ENCODE measurements at places on chromosomes 12 and 14. TPM values are rescaled to one million over a fixed set of nuclear protein-coding genes. Genes with fewer than 3 reads are reported as not detected.

GRCh38 chr12:54009171-54010052 is 627 bp downstream of the HOXC8 start:
- H3K4me3 ChIP-seq, result peak overlapping the region; percentile 16
- no peak for DNase-seq
- no peaks in the 10 kb centered on the region for H3K36me3 ChIP-seq
- H3K27ac ChIP-seq, result no peak overlapping the region
- H3K27me3 ChIP-seq, result peaks cover 98% of the 10 kb centered on the region

IFNG-AS1 gene
- not detected for total RNA-seq

DNA sequence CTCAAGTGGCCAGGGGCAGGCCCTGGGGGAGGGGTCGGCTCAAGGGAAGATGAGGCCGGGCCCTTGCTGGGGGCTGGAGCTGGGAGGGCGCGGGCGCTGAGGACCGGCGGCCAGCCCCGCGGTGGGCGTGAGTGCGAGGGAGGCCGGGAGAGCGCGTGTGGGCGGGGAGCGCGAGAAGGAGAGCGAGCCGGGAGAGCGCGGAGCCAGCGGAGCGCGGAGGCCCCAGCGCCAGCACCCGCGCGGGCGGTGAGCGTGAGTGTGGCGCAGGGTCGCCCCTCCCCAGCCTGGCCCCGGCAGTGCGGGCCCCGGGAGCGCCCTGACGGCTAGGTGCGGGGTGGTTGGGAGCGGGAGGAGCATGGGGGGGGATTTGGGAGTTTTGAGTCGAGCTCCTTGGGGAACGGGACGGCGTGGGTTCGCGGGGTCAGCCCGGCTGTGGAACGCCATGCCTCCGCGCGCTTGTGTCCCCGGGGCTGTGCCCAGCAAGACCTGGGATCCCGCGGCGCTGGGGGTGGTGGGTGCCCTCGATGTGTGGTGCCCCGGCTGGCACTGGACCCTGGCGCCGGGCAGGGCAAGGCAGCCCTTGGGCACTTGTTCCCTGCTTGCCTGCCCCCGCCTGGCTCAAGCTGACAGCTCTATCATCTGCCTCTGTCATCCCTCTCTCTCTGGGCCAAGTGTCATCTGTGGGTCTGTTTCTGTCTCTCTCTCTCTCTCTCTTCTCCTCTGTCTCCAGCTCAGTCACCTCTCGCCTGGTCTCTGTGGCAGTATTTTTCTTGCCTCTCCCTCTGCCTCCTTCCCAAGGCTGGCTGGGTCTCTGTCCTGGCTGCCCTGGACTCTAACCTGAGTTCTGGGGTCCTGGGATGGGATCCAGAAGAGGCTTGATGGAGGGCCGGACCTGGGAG is at the start of gene LBHD2:
TSS of gene LBHD2 (plus strand) at position 190 of the 899 bp plus-strand sequence. CDS start 1,803 bp downstream, outside the sequence.
- DNase-seq, result peak; percentile 58
- H3K27ac ChIP-seq, result no peak within 1 kb of the TSS
- peak within 1 kb of the TSS; percentile 20 for H3K4me3 ChIP-seq

DNA sequence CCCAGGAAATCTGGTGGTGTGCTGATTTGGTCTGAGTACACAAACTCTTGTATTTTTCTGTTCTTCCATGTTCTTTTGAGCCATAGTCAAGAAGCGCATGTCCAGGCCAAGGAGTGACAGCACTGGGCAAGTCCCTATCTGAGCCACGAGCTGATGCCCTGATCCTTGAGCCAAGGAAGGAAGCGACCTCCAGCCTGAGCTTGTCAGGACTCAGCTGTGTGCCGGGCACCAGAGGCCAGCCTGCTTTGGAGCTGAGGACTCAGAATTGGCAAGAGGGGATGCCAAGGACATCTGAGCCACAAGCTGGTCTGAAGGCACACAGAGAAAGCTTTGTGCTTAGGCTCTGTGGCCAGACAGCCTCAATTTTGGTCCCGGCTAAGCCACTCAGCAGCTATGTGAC is 52.6 kb downstream of the GALNT16 start:
- H3K36me3 ChIP-seq, result no peaks in the 10 kb centered on the region
- no peaks in the 10 kb centered on the region for H3K27me3 ChIP-seq
- DNase-seq, result no peak
- peaks cover 3% of the 10 kb centered on the region for H3K4me1 ChIP-seq

- no peaks in the 10 kb centered on the region for H3K36me3 ChIP-seq
- no peaks in the 10 kb centered on the region for H3K27me3 ChIP-seq
- no peak overlapping the region for H3K4me3 ChIP-seq
- no peaks in the 10 kb centered on the region for H3K4me1 ChIP-seq
Observed at GRCh38 chr12:18805516-18806248, 67.8 kb downstream of the CAPZA3 start.

DNA sequence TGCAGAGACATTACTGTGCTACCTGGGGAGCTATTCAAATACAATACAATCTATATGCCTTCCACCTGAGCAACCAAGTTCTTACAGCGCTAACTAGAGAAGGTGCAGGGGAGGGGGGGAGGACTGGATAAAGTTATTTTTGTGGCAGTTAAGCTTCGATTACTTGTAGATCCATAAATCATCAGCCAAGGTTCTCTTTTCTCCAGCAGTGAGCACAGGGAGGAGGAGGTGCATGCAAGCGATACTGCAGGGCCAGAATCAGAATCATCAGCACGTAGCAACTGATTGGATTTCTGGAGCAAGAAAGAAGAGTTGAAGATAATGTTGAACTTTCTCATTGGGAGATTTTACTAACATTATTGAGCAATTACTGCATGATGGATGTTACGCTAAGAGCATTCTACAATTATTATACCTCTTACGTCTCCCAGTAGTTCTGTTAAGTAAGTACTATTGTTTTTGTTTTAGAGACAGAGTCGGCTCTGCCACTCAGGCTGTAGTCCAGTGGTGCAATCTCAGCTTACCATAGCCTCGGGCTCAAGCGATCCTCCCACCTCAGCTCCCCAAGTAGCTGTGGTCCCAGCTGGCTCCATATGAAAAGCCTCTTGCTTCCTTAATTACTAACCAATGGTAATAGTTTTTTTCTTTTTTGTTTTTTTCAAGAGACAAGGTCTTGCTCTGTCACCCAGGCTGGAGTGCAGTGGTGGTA is 74.6 kb upstream of the EEA1 start:
- no peaks in the 10 kb centered on the region for H3K27me3 ChIP-seq
- no peak overlapping the region for H3K27ac ChIP-seq

WSCD2 gene
- 0.43 TPM for total RNA-seq

- H3K36me3 ChIP-seq, result no peaks in the 10 kb centered on the region
- H3K4me1 ChIP-seq, result no peaks in the 10 kb centered on the region
- no peaks in the 10 kb centered on the region for H3K27me3 ChIP-seq
- H3K4me3 ChIP-seq, result no peak overlapping the region
- no peak overlapping the region for H3K27ac ChIP-seq
- no peak for DNase-seq
Observed at GRCh38 chr14:36996133-36996856, 176.1 kb downstream of the SLC25A21 start.

LYZ gene
- 511 TPM for total RNA-seq

DNA sequence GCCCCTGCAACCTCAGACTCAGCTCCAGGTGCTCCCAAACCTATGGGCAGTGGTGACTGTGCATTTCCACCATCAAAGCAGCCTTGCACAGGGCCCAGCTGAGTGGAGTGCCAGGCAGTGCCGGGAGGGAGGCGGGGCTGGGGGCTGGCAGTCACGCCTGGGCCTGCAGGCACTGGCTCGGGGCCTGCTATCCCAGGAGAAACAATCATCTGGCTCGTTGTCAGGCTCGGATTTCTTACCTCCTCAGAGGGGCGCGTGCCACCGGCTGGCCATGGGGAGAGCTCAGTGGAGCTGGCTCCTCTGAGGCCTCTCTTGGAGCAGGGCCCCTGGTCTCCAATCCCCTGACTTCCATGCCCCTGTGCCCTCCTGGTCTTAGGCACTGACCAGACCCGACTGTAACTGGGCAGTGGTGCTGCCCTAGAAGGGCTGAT is 20.2 kb upstream of the PPP1R13B start:
- peak overlapping the region; percentile 77 for H3K27ac ChIP-seq
- H3K4me1 ChIP-seq, result peaks cover 48% of the 10 kb centered on the region
- no peaks in the 10 kb centered on the region for H3K36me3 ChIP-seq
- DNase-seq, result peak; percentile 81

DNA sequence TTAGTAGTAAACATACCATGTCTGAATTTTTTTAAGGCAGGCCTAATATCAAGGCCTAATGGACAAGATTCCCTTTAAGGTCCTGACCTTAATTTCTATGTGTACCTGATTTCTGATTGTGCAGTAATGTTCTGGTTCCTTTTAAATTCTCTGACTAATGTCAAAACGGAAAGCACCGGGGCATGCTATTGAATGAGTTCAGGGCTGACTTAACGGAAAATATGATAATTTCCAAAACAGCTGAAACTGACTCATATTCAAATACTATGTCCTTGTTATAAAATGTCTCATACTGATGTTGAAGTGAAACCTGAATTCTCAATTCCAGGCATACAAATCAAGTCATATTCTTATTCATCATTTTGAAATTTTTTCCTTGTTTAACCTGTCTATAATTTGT is 6.7 kb downstream of the TAS2R43 start:
- DNase-seq, result no peak
- H3K27me3 ChIP-seq, result no peaks in the 10 kb centered on the region
- H3K4me1 ChIP-seq, result no peaks in the 10 kb centered on the region
- H3K4me3 ChIP-seq, result no peak overlapping the region
- H3K27ac ChIP-seq, result no peak overlapping the region

PDE3A gene
- 44.6 TPM for total RNA-seq

DNA sequence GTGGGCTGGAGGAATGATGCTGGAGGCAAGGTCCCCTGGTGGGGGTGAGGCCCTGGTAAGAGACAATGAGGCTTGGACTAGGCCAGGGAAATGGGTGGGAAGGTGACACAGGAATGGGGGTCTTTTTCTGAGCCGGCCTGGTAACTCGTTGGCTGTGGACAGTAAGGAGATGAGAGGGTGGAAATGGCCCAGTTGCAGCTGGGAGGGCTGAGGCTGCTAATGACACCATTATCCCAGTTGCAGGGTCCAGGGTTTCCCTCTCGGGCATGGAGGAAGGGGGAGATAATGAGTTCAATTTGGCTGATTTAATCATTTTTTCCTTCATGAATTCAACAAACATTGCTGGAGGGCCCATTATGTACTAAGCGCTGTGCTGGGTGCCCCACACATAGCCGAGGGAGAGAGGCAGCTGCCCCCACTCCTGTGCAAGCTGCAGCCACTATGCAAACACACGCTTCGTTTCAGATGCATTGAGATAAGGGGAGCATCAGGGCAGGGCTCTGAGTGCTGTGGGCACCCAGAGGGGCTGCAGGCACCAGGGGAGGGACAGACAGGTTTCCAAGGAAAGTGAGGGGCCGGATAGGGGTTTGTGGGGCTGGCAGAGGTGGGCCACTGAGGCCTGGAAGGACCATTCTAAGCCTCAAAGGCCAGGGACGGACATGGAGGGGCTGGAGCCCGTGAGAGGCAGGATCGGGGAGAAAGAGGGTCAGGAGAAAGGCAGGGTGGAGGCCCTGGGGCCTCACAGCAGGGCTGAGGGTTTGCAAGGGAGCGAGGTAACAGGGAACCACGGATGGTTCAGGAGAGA is 43.2 kb upstream of the MEG3 start:
- H3K36me3 ChIP-seq, result no peaks in the 10 kb centered on the region
- DNase-seq, result no peak
- no peak overlapping the region for H3K27ac ChIP-seq
- no peak overlapping the region for H3K4me3 ChIP-seq
- peaks cover 19% of the 10 kb centered on the region for H3K27me3 ChIP-seq

- no peaks in the 10 kb centered on the region for H3K4me1 ChIP-seq
- H3K4me3 ChIP-seq, result no peak overlapping the region
- DNase-seq, result no peak
- no peaks in the 10 kb centered on the region for H3K27me3 ChIP-seq
- no peak overlapping the region for H3K27ac ChIP-seq
- H3K36me3 ChIP-seq, result no peaks in the 10 kb centered on the region
Observed at GRCh38 chr12:99267038-99267437, 380.5 kb upstream of the GARIN6 start.

PLXNC1 gene
- total RNA-seq, result 16.5 TPM

DNA sequence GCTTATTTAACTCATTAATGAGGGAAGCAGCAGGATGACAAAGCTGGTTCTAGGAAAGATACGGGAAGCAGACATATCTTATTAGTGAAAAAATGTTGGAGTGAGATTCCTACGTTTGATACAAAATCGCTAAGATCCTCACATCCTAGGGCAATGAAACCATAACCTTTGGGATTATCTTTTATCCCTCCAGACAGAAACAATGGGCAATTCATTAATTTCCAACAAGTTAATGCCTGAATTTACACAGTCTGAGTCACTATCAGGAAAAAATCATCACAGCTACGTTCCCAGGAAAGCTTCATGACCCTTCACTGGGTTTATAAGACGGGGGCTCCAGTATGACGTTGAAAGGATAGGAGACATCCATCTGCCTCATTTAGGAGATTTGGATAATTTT is 45.0 kb downstream of the SLC24A4 start:
- H3K4me3 ChIP-seq, result no peak overlapping the region
- H3K27me3 ChIP-seq, result no peaks in the 10 kb centered on the region
- no peak for DNase-seq
- no peak overlapping the region for H3K27ac ChIP-seq
- no peaks in the 10 kb centered on the region for H3K4me1 ChIP-seq
- H3K36me3 ChIP-seq, result no peaks in the 10 kb centered on the region

DNA sequence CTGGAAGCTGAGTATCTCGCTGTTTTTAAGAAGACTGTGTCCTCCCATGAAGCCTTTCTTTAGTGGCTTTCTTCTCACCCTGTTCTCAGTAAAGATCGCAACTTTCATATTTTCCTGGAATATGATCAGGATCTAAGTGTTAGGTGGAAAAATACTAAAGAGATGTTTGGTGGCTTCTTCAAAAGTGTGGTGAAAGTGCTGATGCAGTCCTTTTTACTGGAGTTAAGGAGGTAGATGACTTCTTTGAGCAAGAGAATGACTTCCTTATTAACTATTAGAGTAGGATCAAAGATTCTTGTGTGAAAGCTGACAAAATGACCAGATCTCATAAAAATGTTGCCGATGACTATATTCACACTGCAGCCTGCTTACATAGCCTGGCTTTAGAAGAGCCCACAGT is 141.6 kb downstream of the SLC5A8 start:
- no peak overlapping the region for H3K27ac ChIP-seq
- H3K4me3 ChIP-seq, result no peak overlapping the region
- H3K4me1 ChIP-seq, result no peaks in the 10 kb centered on the region
- no peak for DNase-seq
- no peaks in the 10 kb centered on the region for H3K27me3 ChIP-seq

GLIPR1L2 gene
- not detected for total RNA-seq

DNA sequence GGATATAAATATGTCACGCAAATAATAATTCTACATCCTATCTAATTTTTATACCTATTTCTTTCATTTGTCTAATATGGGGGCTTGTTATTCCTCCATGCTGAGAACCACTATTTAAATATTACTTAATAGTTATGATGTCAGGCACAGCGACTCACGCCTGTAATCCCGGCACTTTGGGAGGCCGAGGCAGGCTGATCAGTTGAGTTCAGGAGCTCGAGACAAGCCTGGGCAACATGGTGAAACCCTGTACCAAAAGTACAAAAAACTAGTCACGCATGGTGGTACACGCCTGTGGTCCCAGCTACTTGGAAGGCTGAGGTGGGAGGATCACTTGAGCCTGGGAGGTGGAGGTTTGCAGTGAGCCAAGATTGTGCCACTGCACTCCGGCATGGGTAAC is 45.2 kb downstream of the GXYLT1 start:
- H3K36me3 ChIP-seq, result peaks cover 17% of the 10 kb centered on the region
- no peaks in the 10 kb centered on the region for H3K4me1 ChIP-seq
- no peak overlapping the region for H3K27ac ChIP-seq
- H3K4me3 ChIP-seq, result no peak overlapping the region
- no peak for DNase-seq

GRCh38 chr12:128259556-128260070 is 7.4 kb upstream of the TMEM132C start:
- H3K27me3 ChIP-seq, result no peaks in the 10 kb centered on the region
- H3K36me3 ChIP-seq, result no peaks in the 10 kb centered on the region
- no peak overlapping the region for H3K4me3 ChIP-seq
- no peak overlapping the region for H3K27ac ChIP-seq
- no peaks in the 10 kb centered on the region for H3K4me1 ChIP-seq
- DNase-seq, result peak; percentile 75

Measured in stomach (tissue), 19 donors.